ENCODE measurements at places on chromosomes 3 and 15.

DNA sequence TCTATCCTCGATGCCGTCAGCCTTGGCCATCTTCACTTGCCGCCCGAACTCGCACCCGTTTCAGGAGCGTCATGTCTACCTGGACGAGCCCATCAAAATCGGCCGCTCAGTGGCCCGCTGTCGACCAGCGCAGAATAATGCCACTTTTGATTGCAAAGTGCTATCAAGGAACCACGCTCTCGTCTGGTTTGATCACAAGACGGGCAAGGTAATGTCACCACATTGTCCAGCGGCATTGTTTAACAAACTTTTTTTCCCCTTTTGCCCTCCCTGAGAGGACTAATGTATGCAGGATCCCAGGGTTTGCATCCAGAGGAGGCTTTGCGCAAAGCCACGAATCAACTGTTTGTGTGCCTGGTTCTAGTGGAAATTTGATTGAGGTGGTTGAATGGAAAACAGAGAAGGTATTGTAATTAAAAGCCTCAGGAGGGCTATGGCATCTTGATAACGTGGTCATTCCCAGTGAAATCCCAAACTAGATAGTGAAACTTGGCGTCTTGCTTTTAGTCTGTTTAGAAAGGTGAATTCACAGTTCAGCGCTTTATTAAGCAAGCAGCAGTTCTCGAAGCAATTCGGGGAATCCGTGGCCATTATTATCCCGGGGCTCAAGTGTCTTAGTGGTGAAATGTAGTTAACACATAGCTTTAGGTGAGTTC, 1.7 kb downstream of the SLMAP start:
- peaks cover 7% of the 10 kb centered on the region for H3K36me3 ChIP-seq
- H3K4me3 ChIP-seq, result peak overlapping the region; percentile 91
- no peak for DNase-seq
- peaks cover 12% of the 10 kb centered on the region for H3K4me1 ChIP-seq

DNA sequence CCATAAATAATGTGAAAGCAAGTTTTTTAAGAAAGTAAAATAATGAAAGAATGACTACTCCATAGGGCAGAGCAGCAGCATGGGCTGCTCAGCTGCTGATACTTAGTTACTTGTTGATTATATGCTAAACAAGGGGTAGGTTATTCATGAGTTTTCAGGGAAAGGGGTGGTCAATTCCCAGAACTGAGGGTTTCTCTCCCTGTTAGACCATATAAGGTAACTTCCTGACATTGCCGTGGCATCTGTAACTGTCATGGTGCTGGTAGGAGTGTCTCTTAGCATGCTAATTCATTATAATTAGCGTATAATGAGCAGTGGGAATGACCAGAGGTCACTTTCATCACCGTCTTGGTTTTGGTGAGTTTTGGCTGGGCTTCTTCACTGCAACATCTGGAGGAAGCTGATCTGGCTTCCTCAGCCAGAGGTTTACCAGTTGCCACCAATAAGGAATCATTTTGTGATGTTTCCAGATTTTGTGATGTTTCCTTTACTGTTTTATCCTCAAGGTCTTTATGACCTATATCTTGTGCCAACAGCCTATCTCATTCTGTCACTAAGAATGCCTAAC, 121.8 kb upstream of the CHL1 start:
- H3K36me3 ChIP-seq, result no peaks in the 10 kb centered on the region
- no peak overlapping the region for H3K4me3 ChIP-seq

DNA sequence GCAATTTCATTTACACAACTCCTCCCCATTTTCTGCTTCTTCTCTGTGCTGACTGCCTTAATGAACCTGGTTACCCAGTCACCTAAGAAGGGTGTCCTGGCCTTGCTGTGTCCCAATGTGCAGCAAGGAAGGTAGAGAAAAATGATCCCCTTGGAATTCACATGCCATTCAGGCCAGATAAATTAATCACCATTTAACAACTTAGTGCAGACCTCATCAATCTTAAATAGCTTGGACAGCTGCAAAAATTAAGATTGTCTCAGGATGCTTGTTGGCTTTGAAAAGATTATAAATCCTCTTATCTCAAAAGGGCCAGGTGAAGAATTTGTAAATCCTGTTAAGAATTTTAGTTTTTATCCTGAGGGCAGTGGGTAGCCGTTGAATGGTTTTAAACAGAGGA, 9.7 kb upstream of the CDV3 start:
- H3K27ac ChIP-seq, result no peak overlapping the region
- no peaks in the 10 kb centered on the region for H3K4me1 ChIP-seq
- no peak for DNase-seq
- H3K36me3 ChIP-seq, result no peaks in the 10 kb centered on the region

DNA sequence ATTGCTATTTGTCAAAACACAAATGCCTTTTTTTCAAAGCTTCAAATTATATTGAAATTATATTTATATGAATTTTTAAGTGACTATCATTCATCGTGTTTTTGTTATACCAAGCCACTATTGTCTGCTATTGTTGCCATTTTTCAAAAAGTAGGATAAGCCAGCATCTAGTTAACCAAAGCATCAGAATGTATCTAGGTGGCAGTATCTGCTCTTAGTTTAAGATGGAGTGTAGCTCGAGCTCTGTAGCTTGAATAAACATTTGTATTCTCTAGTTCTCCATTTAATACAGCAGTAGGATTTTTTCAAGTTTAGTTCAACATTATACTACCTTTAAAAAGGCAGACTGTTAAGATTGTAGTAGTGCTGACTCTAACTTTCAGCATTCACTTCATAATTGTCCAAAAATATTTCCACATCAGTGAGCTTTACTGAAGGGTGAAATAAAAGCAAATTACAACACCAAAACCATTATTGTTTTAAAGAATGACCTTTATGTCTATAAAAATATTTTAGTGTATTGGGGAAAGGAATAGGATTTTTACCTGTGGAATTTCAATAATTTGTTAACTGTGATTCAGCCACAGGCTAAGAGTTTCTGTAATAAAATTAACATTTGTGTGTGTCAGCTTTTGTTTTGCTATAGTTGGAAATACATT, 19.6 kb upstream of the C15orf61 start:
- no peak overlapping the region for H3K27ac ChIP-seq
- DNase-seq, result no peak
- no peaks in the 10 kb centered on the region for H3K36me3 ChIP-seq

GRCh38 chr15:44092221-44092620, 102.8 kb downstream of the FRMD5 start:
- DNase-seq, result no peak
- no peaks in the 10 kb centered on the region for H3K36me3 ChIP-seq
- no peaks in the 10 kb centered on the region for H3K27me3 ChIP-seq
- no peaks in the 10 kb centered on the region for H3K4me1 ChIP-seq

Data from MM.1S (cell line).